ENCODE measurements at places on chromosomes 1 and 21.

GRCh38 chr1:167683641-167684502, 37.9 kb upstream of the MPZL1 start:
- no peak for DNase-seq

- no peak for DNase-seq
Observed at GRCh38 chr1:185408700-185409270, 91.7 kb upstream of the IVNS1ABP start.

- no peak for DNase-seq
Observed at GRCh38 chr1:178145605-178146004, 51.7 kb downstream of the RASAL2 start.

DNA sequence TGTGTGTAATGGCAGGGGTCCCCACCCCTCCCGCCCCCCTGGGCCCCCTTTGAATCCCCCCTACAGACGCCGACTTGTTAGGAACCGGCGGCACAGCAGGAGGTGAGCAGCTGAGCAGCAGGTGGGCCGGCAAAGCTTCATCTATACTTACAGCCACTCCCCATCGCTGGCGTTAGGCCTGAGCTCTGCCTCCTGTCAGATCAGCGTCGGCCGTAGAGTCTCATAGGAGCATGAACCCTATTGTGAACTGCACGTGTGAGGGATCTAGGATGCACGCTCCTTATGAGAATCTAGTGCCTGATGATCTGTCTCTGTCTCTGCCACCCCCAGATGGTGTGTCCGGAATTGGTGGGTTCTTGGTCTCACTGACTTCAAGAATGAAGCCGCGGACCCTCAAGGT, 14.9 kb upstream of the VPS26C start:
- no peak for DNase-seq
